D341Med (cell line): ENCODE measurements at places on chromosomes 1 and 21.

- no peak for DNase-seq
Observed at GRCh38 chr1:93783876-93784275, 95.1 kb downstream of the DNTTIP2 start.

DNA sequence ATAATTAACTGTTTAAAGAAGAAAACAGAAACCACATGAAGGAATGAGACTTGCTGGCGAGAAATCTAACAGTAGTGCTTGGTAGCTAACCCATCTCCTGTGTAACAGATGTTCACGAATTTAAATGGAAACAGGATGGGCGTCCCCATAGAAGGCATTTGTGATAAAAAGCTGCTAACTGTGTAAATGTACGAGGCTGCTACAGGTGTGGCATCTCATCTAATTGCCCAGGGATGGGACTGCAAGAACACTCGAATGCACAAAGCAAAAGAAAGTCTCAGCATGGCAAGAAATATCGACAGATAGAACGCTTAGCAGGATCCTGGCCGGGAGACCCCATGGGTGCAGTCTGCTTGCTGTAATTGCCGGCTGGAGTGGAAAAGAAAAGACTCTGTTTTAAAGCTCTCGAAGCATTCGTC, 112.7 kb downstream of the RUNX1 start:
- no peak for DNase-seq

DNA sequence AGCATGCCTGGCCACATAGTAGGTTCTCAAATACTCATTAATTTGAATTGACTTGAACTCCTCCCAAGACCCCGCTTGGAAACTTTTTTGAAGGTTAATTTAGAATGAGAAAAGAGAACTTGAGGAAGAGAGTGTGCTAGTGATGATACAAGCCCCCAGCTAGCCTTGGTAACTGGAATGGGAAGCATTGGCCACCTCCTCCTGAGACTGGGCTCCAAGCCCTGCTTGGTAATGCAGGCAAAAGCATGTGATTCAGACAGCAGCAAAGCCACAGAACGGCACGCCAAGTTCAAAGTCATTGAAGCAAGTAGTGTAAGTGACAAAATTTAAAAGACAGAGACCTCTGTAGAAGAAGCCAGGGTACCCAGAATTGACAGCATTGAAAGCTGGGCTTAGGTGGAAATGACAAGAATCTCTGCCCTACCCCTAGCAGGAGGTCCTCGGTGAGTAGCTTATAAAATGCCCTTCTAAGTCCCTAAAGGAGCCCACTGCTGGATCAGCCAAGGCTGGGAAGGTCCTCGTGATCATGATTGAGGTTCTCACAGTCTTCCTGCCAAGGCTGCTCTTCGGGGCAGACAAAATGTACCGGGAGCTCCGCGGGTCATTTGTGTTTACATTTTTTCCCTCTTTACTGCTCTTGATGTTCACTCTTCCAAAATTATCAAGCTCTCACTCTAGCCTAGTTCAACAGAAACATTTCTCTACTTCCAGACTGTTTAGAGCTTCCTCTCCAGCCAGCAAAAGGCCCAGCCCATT, 99.4 kb downstream of the TSEN15 start:
- no peak for DNase-seq

- DNase-seq, result no peak
Observed at GRCh38 chr1:159091180-159091560, 14.6 kb upstream of the AIM2 start.

DNA sequence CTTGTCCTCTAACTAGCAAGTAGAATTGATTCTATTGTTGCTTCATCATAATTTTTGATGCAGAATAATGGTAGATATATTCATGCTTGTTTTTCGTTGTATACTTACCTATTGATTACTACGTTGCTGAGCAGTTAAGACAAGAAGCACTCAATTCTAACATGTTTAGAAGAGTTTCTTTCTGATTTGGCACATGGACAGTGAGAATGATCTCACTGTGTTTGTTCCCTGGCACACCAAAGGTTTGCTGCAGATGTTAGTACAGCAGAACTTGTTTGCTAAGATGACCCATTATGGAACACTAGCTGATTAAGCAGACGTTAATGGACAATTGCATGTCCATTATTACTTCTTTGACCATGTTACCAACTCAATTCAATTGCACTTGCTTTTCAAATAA, 184.7 kb upstream of the SGIP1 start:
- no peak for DNase-seq

DNA sequence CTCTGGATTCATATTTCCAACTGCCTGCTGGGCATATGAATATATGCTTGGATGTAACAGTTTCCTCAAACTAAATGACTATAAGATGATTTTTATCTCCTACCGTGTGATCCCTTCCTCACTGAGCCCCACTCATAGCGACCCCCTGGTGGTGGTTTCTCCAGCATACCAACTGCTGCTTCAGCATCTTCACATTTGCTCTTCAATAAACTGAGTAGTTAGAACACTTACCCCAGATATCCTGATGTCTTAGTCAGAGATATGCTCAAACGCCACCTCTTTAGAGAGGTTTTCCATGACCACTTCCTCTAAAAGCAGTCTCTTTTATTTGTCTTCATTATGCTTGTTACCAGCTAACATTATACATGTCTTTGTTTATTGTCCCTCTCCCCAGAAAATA, 10.2 kb upstream of the HNRNPR start:
- DNase-seq, result no peak

- no peak for DNase-seq
Observed at GRCh38 chr1:234925440-234926263, 203.0 kb downstream of the TOMM20 start.

DNA sequence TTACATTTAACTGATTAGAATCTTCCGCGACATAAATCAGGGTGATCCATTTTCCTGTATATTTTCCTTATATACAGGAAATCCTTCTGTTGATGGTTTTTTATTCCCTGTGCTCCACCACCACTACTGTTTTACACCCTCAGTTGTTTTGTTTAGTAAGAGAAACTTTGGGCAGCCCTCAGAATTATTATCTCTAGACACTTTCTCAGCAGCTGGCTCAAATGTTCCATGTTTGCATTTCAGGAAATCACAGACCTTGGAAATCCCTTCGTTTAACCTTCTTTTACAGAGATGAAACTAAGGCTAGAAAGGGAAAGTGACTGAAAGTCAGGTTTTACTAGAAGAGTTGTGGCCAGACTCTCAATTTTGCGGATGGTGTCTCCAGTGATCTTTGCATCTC, 15.2 kb downstream of the ZNF697 start:
- no peak for DNase-seq

GRCh38 chr1:117817629-117818028, 111.8 kb downstream of the GDAP2 start:
- no peak for DNase-seq

- DNase-seq, result no peak
Observed at GRCh38 chr1:61687901-61688300, 37.0 kb downstream of the TM2D1 start.
